Stimulated activated CD8-positive, alpha-beta memory T cell treated with anti-CD3 and anti-CD28 coated beads, Interleukin-15, amount 100 ng/mL, for 4 hours (primary cell): ENCODE measurements at places on chromosomes 4 and X.

GRCh38 chr4:77538144-77538543 is 67.5 kb upstream of the CXCL13 start:
- DNase-seq, result no peak

DNA sequence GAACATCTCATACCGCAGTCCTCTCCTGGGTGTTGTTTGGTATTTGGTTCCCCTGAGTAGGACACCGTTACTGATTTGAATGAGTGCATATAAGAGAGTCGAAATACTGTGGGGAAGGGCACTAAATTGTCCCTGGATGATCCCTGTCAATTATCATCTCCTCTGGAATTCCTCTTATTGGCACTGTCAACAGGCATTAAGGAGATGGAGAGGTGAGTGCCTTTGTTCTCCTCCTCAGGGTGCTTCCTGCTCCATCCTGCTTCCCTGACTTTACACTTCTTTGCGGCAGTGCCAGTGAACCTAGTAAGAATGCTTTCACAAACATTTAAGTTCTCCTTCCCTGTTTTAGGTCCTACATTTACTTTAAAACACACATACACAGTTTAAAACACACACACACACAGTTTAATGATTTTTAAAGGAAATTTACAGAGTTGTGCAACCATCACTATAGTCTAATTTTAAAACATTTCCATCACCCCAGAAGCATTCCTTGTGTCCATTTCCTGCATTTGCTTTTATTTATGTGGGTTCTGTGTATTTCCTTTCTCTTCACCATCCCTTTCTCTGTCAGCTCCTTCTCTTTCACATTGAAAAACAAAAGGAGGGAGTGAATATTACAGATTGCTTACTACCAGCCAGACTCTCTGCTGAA is 20.9 kb upstream of the ZRSR2 start:
- no peak for DNase-seq

- DNase-seq, result no peak
Observed at GRCh38 chrX:134746410-134746785, 88.1 kb upstream of the PLAC1 start.

- DNase-seq, result no peak
Observed at GRCh38 chrX:11040405-11040804, 70.7 kb upstream of the HCCS start.

GRCh38 chr4:147651563-147651962 is 32.4 kb downstream of the PRMT9 start:
- DNase-seq, result no peak

DNA sequence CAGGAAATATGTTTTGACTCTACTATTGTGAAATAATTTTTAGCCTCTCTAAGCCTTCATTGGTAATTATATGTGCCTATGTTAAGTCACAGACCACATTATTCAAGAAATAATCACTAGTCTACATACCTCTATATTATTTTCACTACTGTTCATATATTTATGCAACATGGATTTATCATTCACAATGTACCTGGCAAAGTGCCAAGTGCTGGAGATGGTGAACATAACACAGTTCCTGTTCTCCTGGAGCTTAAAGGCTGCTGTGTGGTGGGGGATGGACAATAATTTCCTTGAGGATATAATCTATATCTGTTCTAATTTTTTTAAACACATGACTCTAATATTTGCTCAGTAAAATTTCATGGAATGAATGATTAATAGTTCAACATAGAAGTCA is 527.7 kb upstream of the CXorf51A start:
- DNase-seq, result no peak

DNA sequence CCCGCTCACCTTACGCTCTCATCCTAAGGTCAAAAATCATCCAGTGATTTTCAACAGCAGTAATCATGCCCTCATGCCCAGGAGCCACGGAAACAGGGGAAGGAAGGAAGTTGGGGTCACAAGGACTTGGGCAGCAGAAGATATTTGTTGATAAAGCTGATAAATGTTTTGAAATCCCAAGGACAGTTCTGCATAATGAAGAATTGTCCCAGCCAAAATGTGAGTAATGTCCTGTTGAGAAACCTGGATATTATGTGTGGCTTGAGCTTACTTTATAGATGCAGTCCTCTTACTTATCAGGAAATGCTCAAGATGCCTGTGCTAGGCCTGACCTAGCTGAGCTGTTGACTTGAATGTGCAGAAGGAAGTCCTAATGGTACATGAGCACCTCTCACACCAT is 263.0 kb upstream of the ZFP42 start:
- DNase-seq, result no peak

GRCh38 chrX:46543441-46543840 is 1.8 kb downstream of the ZNF674 start:
- no peak for DNase-seq

- DNase-seq, result no peak
Observed at GRCh38 chrX:19626230-19626629, 110.9 kb upstream of the MAP3K15 start.

GRCh38 chr4:2280531-2281300 is 18.8 kb upstream of the MXD4 start:
- DNase-seq, result no peak
